ENCODE measurements at places on chromosomes 6 and 20. TPM values are rescaled to one million over a fixed set of nuclear protein-coding genes. Genes with fewer than 3 reads are reported as not detected.

- no peak for DNase-seq
Observed at GRCh38 chr20:50152394-50153152, 950 bp downstream of the PEDS1 start.

- DNase-seq, result no peak
Observed at GRCh38 chr20:16258766-16259165, 314.5 kb downstream of the KIF16B start.

- no peak for DNase-seq
Observed at GRCh38 chr20:40313730-40314129, 375.3 kb downstream of the MAFB start.

- DNase-seq, result no peak
Observed at GRCh38 chr20:32963176-32963575, 41.1 kb downstream of the SUN5 start.

DNA sequence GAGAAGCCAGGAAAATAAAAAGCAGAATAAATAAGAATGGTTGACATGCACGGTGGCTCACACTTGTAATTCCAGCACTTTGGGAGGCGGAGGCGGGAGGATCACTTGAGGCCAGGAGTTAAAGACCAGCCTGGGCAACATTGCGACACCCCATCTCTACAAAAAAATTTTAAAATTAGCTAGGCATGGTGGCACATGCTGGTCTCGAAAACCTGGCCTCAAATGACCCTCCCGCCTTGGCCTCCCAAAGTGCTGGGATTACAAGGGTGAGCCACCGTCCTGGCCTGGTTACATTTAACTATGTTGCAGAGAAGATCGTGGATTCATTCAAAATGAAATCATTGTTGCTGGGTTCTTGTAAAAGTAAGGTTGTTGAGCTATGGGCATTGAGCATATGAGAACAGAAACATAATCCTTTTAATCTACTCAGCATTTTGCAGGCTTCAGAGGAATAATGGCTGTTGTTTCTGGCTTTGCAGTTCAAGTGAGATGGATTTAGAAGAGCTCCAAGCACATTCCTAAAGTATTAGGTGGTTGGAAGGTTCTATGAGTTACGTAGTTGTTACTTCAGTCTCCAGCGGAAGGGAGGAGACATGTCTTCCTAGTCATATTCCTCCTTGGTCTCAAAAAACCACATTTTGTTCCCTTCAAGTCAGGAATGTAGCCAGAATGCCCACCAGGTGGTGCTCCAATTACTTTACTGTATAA is 45.6 kb upstream of the RAB23 start:
- no peak for DNase-seq

Gene FOXQ1
- not detected for total RNA-seq

DNA sequence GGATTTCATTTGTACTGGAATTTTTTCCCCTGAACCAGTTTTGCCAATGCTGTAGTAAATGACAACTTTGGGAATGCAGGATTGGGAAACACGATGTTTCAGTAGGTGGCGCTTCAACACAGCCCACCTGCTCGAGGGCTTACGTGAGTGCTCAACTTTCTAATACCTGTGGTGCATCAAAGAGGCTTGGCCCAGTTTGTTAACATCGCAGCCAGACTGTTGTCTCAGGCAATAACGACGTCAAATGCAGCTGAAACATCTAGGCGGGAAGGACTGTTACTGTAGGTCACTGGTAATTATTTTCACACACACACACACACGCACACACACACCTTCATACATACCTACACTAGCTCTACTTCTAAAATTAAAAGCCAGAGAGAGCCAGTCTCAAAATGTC is 815.5 kb upstream of the SLC35B3 start:
- no peak for DNase-seq

GRCh38 chr6:144347448-144347759 is 62.3 kb downstream of the UTRN start:
- DNase-seq, result no peak

Gene GRM1
- total RNA-seq, result not detected

GRCh38 chr20:4187147-4187546 is 171.8 kb upstream of the RNF24 start:
- DNase-seq, result no peak

GRCh38 chr6:19477563-19477962 is 359.6 kb upstream of the ID4 start:
- no peak for DNase-seq

Gene MYL9
- total RNA-seq, result 8.0 TPM

- no peak for DNase-seq
Observed at GRCh38 chr20:6120491-6120988, 2.3 kb downstream of the FERMT1 start.

Gene FOXF2
- total RNA-seq, result not detected

DNA sequence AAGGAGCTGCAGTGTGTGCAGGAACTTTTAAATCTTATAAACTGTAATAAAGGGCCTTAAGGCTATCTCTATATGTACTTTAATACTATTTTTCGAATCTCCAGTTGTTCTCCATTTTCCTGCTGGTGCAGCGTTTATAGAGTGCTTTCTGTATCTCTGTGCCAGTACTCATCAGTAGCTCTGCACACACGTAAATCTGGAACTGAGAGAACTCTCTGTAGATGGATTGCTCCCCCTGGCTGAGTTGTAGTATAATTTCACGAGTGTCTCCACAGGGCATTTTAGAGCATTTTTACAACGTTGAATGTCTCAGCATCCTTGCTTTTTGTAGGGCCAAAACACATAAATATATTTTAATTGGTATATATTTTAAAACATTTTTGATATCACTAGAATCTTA is 256.5 kb downstream of the TRDN start:
- DNase-seq, result no peak

DNA sequence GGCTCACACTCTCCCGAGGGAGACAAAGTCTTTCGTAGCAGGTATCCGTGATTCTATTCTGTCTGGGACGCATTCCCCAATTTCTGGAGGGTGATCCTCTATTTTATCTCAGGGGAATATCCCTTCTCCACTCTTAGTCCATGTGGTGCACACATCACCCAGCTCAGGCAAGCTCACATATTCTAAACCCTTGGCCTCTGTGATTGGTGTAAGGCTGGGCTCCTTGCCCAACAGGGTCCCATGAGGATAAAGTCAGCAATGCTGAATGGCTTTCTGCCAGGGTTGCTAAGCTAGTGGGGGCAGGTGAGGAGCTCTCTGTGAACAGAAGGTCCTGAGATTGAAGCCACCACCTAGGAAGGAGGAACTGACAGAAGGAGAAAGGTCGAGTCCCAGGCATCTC is 137.2 kb downstream of the CDH26 start:
- DNase-seq, result no peak

DNA sequence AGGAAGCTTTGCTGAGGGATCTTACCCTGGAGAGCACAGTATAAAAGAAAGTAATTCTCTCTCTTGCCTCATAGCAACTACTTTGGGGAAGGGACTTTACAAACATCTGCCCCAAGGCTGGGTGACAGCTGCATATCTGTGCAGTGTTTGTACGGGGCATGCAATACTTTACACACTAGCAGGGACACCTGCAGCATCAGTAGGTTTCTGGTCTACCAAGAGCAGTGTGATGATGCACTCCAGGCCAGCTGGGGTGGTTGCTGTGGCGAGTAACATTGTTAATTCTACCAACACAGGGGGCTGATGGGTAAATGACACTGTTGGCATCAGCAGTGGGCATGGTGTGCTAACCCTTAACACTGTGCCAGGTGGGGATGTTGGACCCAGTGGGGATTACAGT is 48.0 kb downstream of the ADTRP start:
- DNase-seq, result no peak

DNA sequence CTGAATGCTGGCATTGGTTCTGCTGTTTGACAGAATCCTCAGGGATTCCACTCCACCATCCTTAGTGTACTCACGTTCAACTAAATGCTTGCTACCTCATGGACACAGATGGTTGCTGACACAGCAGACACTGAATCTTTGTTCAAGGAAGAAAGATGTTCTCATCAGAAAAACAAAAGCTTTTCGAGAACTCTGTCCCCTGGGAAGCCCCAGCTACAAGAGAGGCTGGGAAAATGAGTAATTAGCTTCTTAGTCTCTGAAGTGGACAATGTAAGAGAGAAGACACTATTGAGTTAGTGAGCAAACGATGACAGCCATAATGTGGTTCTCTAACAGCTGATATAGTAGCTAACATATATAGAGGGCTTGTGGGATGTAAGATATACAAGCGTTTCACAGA is 30.9 kb upstream of the ENPP5 start:
- DNase-seq, result no peak

Gene ZNF831
- 4.0 TPM for total RNA-seq

- DNase-seq, result no peak
Observed at GRCh38 chr20:12575352-12576095, 433.2 kb upstream of the SPTLC3 start.

Gene SYNE1
- 74.9 TPM for total RNA-seq

DNA sequence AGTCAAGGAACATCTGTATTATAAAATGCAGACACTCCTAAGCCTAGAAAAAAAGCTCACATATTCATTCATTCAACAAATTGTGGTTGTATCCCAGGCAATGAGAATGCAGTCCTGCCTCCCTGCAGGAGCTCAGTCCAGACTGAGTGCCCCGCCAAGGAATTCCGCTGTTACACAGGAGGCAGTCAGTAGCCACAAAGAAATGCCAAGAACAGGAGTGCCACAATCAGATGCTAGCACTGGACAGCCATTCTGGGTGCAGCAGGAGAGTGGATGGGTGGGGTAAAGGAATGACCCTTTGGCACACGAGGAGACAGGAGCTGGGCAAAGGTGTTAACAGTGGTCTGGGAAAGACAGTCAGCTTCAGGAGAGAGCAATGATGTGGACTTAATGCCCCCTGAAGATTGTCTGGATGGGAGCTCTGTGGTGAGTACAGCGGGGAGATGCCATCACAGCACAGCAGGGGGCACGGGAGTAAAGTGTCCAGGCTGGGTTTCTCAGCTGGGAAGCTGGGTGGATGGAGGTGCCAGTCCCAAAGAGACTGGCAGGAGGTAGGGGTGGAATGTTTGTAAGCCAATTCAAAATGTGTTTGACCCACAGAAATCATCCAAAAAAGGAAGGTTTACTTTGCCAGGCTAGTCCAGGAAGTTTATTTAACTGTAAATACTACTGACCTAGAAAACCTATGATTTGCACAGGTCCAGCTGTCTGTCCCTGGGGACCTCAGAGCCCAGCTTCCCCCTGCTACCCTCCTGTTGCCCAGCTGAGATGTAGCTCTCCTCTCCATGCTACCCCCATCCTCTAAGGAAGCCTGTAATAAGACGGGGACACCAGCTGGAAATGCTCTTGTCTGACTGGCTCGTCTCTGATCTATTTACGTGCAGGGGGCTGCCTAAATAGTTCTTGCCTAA is 84.1 kb downstream of the SLC23A2 start:
- DNase-seq, result no peak

GRCh38 chr6:169972736-169973135 is 221.3 kb downstream of the ERMARD start:
- DNase-seq, result no peak

GRCh38 chr20:9503526-9504245 is 10.7 kb upstream of the LAMP5 start:
- DNase-seq, result no peak

Gene SIRPG
- total RNA-seq, result not detected

- DNase-seq, result no peak
Observed at GRCh38 chr6:104955927-104956730, 778 bp upstream of the LIN28B start.

Gene LAMA5
- 19.8 TPM for total RNA-seq

- DNase-seq, result no peak
Observed at GRCh38 chr6:11851387-11851786, 72.8 kb upstream of the ADTRP start.

GRCh38 chr20:2507875-2508630 is 662 bp downstream of the ZNF343 start:
- no peak for DNase-seq

GRCh38 chr6:105509506-105510331 is 106.8 kb upstream of the PREP start:
- no peak for DNase-seq

DNA sequence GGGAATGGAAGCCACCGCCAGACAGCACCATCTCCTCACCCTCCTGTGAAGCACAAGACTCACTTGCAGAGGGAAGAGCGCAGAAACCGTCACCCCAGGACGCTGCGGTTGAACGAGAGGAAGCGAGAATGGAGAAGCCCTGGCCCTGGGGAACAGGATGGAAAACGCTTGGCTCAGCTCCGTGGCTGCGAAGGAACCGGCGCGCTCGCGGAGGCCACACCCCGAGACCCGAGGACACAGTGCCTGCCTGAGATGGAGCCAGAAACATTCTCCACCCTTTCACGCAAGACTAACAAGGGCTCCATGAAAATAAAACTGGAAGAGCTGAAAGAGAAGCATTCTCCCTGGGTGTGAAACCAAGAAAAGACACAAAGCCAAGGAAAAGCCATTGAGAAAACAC is 25.3 kb upstream of the CHRNA4 start:
- no peak for DNase-seq

DNA sequence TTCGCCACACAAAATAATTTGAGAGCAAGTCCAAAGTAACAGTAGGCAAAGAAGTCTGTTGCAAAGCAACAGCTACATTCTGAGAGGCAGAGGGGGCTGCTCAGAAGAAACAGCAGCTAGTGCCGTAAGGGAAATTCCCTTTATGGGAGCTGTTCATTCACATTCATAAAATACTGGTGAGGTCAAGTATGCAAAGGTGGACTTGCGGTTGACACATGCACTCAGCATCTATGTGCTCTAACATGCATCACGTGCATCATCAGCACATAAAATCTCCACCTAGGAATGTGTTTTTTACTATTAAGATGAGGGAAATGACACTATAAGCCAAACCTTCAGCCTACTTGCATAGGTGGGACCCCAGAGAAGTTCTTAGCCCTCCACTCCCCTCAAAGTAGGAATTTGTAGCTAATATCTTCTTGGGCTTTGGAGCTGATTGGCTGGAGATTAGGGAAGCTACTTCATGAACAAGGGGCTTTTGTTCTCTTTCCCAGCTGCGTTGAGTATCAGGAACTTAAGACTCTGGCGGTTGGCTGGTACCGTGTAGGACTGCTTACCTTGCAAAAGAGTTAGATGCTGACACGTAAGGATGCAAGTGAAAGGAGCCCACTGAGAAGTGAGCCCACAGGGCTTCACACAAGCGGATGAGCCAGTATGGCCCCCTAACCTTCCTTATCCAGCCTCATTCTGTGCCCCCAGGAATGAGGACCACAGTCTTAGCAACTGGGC is 12.4 kb downstream of the CST3 start:
- no peak for DNase-seq

- DNase-seq, result no peak
Observed at GRCh38 chr6:80280262-80281010, 174.0 kb downstream of the BCKDHB start.

Gene CDSN
- total RNA-seq, result not detected

Gene MANEA
- total RNA-seq, result 7.5 TPM

DNA sequence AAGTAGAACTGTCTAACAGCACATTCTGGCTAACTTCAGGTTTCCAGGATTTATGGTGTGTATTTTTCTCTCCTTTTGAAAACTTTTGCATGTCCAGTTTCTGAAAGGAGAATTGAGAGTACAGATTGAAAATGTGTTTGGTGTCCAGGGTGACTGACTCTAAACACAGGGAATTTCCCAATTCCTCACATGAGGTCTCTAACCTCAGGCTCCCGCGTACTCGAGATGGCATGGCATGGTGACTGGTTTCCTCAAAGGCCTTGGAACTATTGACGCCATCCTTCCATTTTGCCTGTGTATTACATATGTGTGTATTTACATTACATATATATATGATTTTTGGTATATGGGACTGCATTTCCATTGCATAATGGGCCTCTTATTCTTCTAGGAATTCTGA is 52.5 kb downstream of the PRND start:
- no peak for DNase-seq

GRCh38 chr20:49303065-49303552 is 25.3 kb upstream of the ZNFX1 start:
- DNase-seq, result no peak

All from activated B cell treated with CpG ODN at 0.5 μM for 24 hours (primary cell).